ENCODE measurements at places on chromosomes 2 and 18. TPM values are rescaled to one million over a fixed set of nuclear protein-coding genes. Genes with fewer than 3 reads are reported as not detected.

- H3K4me3 ChIP-seq, result no peak overlapping the region
- DNase-seq, result no peak
- no peak overlapping the region for H3K27ac ChIP-seq
- H3K4me1 ChIP-seq, result no peaks in the 10 kb centered on the region
Observed at GRCh38 chr2:164000176-164000575, 264.4 kb upstream of the FIGN start.

DNA sequence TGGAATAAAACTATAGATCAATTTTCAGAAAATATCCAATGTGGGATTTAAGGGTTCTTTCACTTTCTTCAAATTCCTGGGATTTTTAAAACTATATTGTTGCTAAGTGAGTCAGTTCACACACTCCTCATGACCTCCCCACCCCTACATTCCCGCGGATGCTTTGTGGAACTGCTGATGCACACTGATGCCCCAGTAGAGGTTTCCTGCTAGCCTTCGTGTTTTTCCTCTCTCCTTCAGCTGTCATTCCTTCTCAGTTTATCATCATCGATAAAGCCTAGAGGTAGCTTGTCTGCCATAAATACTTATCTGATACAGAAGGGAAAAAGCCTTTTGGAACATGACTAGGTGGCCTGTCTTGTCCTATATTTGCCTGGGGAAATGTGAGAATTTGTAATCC is 67.4 kb upstream of the GALNT5 start:
- H3K4me1 ChIP-seq, result no peaks in the 10 kb centered on the region
- H3K27me3 ChIP-seq, result no peaks in the 10 kb centered on the region
- no peaks in the 10 kb centered on the region for H3K36me3 ChIP-seq
- H3K4me3 ChIP-seq, result no peak overlapping the region
- no peak for DNase-seq

- no peaks in the 10 kb centered on the region for H3K36me3 ChIP-seq
- H3K27ac ChIP-seq, result no peak overlapping the region
- no peak overlapping the region for H3K4me3 ChIP-seq
- no peaks in the 10 kb centered on the region for H3K4me1 ChIP-seq
- no peak for DNase-seq
- no peaks in the 10 kb centered on the region for H3K27me3 ChIP-seq
Observed at GRCh38 chr2:173651891-173652290, 297.2 kb downstream of the CDCA7 start.

- H3K4me3 ChIP-seq, result no peak overlapping the region
- no peaks in the 10 kb centered on the region for H3K27me3 ChIP-seq
- H3K27ac ChIP-seq, result no peak overlapping the region
- H3K4me1 ChIP-seq, result no peaks in the 10 kb centered on the region
- DNase-seq, result no peak
- no peaks in the 10 kb centered on the region for H3K36me3 ChIP-seq
Observed at GRCh38 chr2:219870041-219870440, 242.6 kb downstream of the SLC4A3 start.

GRCh38 chr2:144421606-144422510 is 98.1 kb downstream of the ZEB2 start:
- no peaks in the 10 kb centered on the region for H3K36me3 ChIP-seq
- H3K4me3 ChIP-seq, result no peak overlapping the region
- H3K27ac ChIP-seq, result no peak overlapping the region
- DNase-seq, result no peak

DNA sequence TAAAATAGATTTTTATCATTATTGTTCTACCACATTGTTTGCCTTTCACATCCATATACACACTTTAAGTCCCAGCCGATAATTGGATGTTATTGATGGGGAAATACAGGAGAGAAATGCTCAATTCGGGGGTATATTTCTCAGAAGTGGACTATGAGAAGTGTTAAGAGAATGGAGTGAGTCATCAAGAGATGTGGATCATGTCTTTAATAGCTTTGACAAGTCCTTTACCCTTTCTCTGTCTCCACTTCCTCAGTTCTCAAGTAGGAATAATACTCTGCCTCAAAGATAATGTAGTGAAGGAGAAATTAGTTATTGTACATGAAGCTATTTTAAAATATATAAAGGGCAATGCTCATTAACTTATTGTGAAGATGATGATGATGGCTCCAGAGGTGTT is 1017.6 kb upstream of the PIK3C3 start:
- H3K36me3 ChIP-seq, result no peaks in the 10 kb centered on the region
- DNase-seq, result no peak
- H3K27ac ChIP-seq, result no peak overlapping the region
- H3K4me1 ChIP-seq, result no peaks in the 10 kb centered on the region

DNA sequence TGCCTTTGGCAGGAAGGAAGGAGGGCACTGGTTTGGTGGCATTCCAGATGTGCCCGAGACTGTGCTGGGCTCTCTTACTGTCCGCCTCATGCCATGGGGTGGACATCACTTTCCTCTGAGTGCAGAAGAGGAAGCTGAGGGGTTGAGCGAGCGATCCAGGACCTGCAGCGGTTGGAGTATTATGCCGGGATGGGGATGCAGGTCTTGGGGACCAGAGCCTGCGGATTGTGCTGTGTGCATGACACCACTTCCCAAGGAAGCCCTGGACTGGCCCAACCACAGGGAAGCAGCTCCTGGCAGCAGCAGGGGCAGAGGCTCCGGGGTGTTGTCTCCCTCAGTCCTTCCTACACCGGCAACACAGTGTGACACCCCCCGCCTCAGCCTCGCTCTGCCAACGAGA is 44.5 kb downstream of the ATP6V1C2 start:
- H3K27ac ChIP-seq, result no peak overlapping the region
- no peak overlapping the region for H3K4me3 ChIP-seq
- no peaks in the 10 kb centered on the region for H3K4me1 ChIP-seq
- no peaks in the 10 kb centered on the region for H3K36me3 ChIP-seq
- H3K27me3 ChIP-seq, result no peaks in the 10 kb centered on the region
- no peak for DNase-seq

DNA sequence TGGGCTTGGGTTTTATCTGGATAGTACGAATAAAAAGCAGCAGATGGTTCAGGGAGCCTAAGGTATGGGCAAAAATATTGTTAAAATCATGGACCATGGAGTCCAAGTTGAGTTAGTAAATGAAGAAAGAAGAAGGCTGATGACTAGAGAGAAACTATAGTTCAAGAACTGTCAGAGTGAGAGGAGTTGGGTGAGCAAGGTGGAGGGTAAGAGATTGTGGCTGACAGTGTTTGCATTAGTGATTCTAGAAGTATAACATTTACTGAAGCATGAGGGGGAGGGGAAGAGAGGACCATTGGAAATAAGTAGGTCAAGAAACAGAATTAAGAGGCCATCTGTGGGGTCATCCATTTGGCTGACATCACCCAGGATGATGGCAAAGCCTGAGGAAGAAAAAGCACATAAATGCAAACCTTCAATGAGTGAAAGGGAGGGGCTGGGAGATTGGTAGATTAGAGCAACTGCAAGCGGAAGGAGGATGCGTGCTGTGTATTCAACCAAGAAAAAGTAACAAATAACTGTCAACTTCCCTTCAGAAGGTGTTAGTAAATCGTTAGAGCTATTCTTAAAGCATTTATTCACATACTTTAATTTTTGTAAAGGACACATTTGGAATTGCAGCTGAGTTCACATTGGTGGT is 392.8 kb downstream of the TSN start:
- H3K27ac ChIP-seq, result no peak overlapping the region
- no peaks in the 10 kb centered on the region for H3K27me3 ChIP-seq
- no peaks in the 10 kb centered on the region for H3K4me1 ChIP-seq

GRCh38 chr2:120256651-120257000 is 4.0 kb downstream of the RALB start:
- H3K36me3 ChIP-seq, result no peaks in the 10 kb centered on the region
- no peak for DNase-seq
- H3K4me3 ChIP-seq, result no peak overlapping the region

GRCh38 chr2:188378371-188378950 is 86.8 kb downstream of the GULP1 start:
- H3K27me3 ChIP-seq, result no peaks in the 10 kb centered on the region
- H3K27ac ChIP-seq, result no peak overlapping the region
- no peak for DNase-seq
- H3K4me3 ChIP-seq, result no peak overlapping the region

GRCh38 chr2:32482471-32482870 is 125.6 kb downstream of the BIRC6 start:
- peaks cover 33% of the 10 kb centered on the region for H3K36me3 ChIP-seq
- no peak for DNase-seq
- no peaks in the 10 kb centered on the region for H3K27me3 ChIP-seq
- H3K4me3 ChIP-seq, result no peak overlapping the region
- H3K4me1 ChIP-seq, result no peaks in the 10 kb centered on the region

DNA sequence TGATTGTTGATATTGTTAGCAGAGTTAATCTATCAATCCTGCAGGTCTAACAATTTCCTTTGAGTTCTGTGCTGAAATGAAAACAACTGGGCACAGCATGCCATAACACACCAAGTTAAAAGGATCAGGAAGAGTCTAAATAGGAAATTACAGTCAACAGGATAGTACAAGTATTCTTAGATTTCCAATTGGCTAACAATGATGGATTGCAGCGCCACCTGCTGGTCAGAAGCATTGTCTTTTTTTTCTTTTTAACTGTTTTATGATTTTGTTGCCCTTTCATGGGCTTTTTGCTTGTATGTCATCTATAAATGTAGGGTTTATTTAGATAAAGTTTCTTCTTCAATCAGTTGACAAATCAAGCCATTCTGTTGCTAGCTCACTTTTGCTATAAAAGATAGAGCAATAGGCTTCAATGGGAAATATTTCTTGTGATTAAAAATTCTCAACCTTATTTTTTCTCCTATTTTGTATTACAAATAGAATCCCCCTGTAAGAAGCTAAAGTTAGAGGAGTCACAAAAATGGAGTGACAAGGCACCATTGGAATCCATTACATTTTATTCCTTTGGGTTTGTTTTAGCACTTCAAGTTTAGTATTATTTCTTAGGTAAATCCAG is 40.8 kb upstream of the RPRM start:
- no peak overlapping the region for H3K4me3 ChIP-seq
- H3K27ac ChIP-seq, result no peak overlapping the region
- no peaks in the 10 kb centered on the region for H3K36me3 ChIP-seq
- DNase-seq, result peak; percentile 18

DNA sequence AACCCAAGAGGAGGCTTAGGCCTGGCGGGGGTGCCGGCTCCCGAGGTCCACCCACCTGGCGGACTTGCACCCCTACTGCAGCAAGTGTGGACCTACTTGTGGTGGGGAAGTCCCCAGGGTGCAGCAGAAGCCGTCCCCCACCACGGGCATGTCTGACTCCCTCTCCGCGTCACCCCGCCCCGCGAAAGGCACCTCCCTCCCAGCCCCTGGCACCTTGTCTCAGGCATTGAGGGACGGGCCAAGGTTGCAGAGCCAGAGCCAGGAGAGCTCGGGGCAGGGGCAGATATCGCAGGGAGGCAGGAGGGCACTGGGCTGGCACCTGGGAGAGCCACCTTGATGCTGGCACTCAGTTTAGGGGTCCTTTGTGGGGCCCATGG is 19.0 kb downstream of the CROCC2 start:
- no peak overlapping the region for H3K4me3 ChIP-seq
- H3K4me1 ChIP-seq, result no peaks in the 10 kb centered on the region
- no peaks in the 10 kb centered on the region for H3K27me3 ChIP-seq
- DNase-seq, result no peak
- no peak overlapping the region for H3K27ac ChIP-seq

- H3K36me3 ChIP-seq, result no peaks in the 10 kb centered on the region
- no peak overlapping the region for H3K27ac ChIP-seq
- H3K27me3 ChIP-seq, result no peaks in the 10 kb centered on the region
- no peak overlapping the region for H3K4me3 ChIP-seq
- no peaks in the 10 kb centered on the region for H3K4me1 ChIP-seq
- DNase-seq, result no peak
Observed at GRCh38 chr2:103959174-103960128, 894.5 kb upstream of the POU3F3 start.

- no peaks in the 10 kb centered on the region for H3K36me3 ChIP-seq
- no peaks in the 10 kb centered on the region for H3K4me1 ChIP-seq
- no peak overlapping the region for H3K27ac ChIP-seq
- DNase-seq, result no peak
Observed at GRCh38 chr2:30759481-30759880, 47.8 kb downstream of the CAPN13 start.

- DNase-seq, result no peak
- no peaks in the 10 kb centered on the region for H3K36me3 ChIP-seq
- no peak overlapping the region for H3K4me3 ChIP-seq
- H3K27me3 ChIP-seq, result peaks cover 4% of the 10 kb centered on the region
- H3K4me1 ChIP-seq, result no peaks in the 10 kb centered on the region
Observed at GRCh38 chr2:173762221-173762620, 203.0 kb downstream of the SP3 start.

DNA sequence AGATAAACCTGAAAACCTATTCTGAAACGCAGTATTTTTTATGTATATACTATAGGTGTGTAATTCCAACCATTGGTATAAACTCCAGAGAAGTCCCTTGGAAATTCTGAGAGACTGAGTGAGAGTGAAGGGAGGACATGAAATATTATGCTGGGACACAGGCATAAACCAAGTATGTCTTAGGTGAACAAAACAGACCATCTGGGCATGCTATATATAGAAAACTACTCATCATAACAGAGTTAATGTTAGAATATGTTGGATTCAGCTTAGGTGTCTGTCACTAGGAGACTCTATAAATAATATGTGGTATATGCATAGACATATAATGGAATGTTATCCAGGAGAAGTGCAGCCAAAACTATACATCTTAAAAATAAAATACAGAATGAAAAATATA is 282.6 kb downstream of the LRP1B start:
- no peaks in the 10 kb centered on the region for H3K4me1 ChIP-seq
- H3K27ac ChIP-seq, result no peak overlapping the region
- no peaks in the 10 kb centered on the region for H3K27me3 ChIP-seq
- H3K4me3 ChIP-seq, result no peak overlapping the region

DNA sequence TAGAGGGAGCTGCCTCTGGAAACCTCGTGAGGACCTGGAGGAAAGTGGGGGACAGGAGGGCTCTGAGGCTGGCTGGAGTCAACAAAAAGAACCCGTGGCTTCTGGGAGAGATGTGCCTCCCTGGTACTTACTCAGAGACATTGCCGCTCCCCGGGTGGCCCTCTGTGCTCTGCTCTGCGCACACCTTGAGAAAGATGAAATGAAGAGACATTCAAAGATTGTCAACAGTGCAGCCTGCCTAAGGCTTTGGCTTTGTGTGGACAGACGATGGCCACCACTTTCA is 14.5 kb downstream of the CYS1 start:
- no peaks in the 10 kb centered on the region for H3K36me3 ChIP-seq
- no peak overlapping the region for H3K4me3 ChIP-seq
- DNase-seq, result no peak
- no peaks in the 10 kb centered on the region for H3K4me1 ChIP-seq

Gene CUL3
- total RNA-seq, result 88.7 TPM

Gene HTRA2
- 47.1 TPM for total RNA-seq

Gene CTNNA2
- total RNA-seq, result not detected

Gene MYO3B
- total RNA-seq, result not detected

Gene C2orf80
- not detected for total RNA-seq

Gene SIX2
- not detected for total RNA-seq

Gene RAB31
- total RNA-seq, result 48.6 TPM

Measured in naive thymus-derived CD4-positive, alpha-beta T cell (primary cell).